ENCODE measurements at places on chromosomes 3 and 15. TPM values are rescaled to one million over a fixed set of nuclear protein-coding genes. Genes with fewer than 3 reads are reported as not detected.

Gene GOLGA6L4
- 0.37 TPM for total RNA-seq

Gene LRRC31
- total RNA-seq: not detected

Gene FBXO40
- total RNA-seq: not detected

Gene FBXL22
- total RNA-seq: 1.4 TPM
